ENCODE measurements at places on chromosomes 2 and 18.

DNA sequence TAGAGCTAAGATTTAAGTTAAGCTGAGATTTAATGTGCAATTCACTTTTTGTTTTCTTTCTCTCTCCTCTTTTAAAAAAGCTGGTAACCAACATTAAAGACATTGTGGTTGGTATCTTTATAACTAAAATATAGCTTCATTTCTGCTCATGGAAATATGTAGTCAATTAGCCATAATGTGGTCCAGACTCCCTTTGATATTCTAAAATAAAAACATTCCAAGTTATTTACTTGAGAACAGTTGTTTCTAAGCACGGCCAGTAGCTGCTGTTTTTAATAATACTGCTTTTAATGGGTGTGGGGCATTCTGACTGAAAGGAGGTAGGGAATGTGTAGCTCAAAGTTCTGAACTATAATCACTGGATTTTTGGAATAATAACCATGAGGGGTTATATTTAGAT lies 183.3 kb upstream of the FBXO11 start:
- no peak for DNase-seq

DNA sequence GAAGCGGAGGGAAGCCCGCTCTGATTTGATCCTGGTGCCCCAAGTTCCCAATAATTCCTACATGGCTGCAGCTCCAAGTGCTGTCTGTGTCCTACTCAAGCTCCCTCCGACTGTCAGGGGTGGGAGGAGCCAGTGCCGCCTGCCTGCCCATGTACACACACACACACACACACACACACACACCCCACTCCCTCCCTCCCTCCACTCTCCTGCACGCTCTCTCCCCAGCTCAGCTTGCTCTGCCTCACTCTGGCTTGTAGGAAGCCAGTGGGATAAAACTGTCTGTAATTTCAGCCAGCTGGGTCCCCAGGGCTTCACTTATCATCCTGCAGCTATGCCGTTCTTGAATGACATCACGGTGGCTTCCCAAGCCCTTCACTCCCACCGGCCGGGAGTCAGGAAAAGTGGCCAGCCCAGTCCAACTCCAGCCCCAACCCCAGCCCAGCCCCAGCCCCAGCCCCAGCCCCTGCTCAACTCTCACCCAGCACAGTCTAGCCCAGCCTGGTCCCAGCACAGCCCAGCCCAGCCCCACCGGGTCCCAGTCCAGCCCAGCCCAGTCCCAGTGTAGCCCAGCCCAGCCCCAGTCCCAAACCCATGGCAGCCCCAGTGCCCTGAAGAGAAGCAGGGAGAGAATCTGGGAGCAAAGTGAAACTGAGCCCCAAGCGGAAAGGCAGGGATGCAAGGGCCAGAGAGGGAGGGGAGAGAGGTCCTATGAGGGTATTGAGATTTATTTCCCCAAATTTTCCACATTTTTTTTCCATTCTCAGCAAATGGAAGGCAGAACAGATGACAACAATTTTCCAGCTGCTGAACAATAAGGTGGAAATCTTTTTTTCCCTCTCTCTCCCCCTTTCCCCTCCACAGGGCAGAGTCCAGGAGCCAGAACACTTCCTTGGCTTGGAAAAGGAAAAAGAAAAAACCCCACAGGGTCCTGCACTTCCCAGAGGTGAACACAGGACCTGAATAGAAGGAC lies 144.0 kb downstream of the TNS1 start:
- DNase-seq, result no peak

GRCh38 chr2:177078416-177078815 lies 134.2 kb upstream of the HNRNPA3 start:
- DNase-seq, result no peak

- DNase-seq, result no peak
These were observed 89.2 kb upstream of the CD226 start for GRCh38 chr18:70036771-70037347.

GRCh38 chr2:197571627-197572271 lies 55.9 kb downstream of the MOB4 start:
- DNase-seq, result no peak

DNA sequence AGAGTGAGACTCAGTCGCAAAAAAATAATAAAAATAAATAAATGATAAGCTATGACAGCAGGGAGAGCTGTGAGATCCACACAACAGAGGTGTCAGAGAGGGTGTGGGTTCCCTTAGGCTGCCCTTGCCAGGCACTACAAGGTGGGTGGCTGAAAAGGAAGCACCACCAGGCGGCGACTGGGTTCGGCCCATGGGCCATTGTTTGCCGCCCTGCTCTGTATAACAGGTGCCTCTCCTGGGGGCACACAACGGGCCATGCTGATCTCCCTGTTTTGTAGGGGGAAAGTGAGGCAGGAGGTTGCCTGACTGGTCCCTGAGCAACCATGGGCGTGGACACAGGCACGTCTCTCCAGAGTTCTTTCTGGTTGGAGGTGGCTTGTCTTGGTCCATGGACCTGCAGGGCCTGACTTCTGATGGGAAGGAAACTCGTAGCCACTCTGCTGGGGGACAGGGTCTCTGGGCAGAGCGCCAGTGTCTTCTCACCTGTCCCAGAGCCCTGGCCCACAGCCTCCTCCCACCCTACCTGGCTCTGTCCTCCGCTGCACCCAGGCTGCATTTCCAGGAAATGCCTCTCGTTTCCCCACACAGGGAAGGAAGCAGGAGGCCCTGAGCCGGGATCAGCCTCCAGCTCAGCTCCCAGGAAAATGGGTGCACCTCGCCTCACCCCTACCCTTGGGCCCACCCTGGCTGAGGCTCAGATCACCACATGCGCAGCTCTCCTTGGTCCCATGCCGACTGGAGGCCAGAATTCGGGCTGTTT lies 109.6 kb upstream of the ODC1 start:
- no peak for DNase-seq

- peak; percentile 39 for DNase-seq
These were observed 472 bp upstream of the PLEKHM3 start for GRCh38 chr2:208025814-208026184.

- no peak for DNase-seq
These were observed 159.5 kb downstream of the NYAP2 start for GRCh38 chr2:225559072-225559415.

- no peak for DNase-seq
These were observed 109.8 kb downstream of the NAT8 start for GRCh38 chr2:73532381-73532780.

DNA sequence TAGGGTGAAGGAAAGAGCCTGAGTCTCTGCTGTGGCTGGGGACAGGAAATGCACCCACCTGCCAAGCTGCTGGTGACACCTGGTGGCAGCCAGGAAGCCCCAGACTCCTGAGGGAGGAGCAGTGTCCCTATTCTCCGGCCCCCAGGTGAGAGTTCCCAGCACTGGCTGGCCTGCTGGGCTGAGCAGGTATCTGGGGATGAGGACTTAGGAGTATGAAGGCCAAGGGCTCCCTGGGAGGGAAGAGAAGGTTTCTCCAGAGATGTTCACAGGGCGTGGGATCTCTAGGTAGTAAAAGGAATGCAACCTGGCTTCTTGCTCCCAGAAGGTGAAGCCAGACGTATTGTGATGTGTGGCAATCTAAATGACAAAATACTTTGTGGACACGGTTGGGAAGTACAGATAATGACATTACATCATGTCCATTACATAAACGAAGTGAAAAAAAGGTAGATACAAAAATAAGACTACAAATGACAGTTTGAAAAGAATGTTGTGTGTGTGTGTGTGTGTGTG lies 75.8 kb upstream of the SLC1A4 start:
- no peak for DNase-seq

DNA sequence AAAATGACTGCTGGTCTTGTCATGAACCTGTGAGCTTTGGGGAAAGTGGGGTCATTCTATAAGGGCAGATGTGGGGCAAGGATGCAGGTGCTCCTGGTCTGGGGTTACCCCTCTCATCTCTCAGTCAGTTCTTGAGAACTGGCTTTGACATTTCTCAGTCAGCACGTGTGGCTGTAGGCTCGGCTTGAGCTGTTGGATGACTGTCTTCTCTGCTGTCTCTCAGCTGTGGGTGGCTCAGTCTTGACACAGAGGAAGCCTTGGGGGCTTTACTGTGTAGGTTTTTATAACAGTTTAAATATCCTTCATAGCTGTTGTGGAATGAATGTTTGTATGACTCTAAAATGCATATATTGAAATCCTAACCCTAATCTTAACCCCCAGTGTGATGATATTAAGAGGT lies 296.4 kb upstream of the CELF4 start:
- no peak for DNase-seq

GRCh38 chr2:37711308-37711731 lies 39.9 kb upstream of the CDC42EP3 start:
- no peak for DNase-seq

GRCh38 chr18:56217406-56217805 lies 421.0 kb downstream of the TXNL1 start:
- no peak for DNase-seq

- no peak for DNase-seq
These were observed 80.1 kb downstream of the PLA2R1 start for GRCh38 chr2:159982270-159982669.

- DNase-seq, result no peak
These were observed 7.6 kb upstream of the PRSS56 start for GRCh38 chr2:232512602-232513001.

GRCh38 chr2:199818026-199818425 lies 33.0 kb downstream of the FTCDNL1 start:
- no peak for DNase-seq

DNA sequence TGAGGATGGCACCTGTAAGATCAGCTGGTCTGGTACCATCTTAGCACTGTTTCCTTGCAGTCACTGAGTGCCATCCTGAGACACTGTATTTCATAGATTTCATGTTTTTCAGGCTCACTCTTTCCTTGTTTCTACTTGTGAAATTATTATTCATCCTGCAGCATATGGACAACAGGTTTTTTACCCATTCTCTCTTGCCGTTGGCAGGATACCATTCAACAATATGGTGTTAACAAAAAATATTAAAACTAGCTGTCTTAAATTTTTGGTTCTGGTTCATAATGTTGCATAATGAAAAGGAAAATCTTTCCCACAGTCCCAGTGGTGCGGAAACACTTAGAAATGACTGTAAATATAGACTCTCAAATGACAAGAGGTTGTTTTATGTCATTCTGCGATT lies 23.1 kb upstream of the ATG16L1 start:
- no peak for DNase-seq

DNA sequence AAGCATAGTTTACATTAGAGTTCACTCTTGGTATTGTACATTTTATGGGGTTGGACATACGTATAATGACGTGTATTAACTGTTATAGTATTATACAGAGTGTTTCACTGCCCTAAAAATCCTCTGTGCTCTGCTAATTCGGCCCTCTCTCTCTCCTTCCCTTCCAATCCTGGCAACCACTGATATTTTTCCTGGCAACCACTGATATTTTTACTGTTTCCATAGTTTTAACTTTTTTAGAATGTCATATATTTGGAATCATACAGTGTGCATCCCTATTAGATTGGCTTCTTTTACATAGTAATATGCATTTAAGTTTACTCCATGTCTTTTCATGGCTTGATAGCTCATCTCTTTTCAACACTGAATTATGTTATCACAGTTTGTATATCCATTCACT lies 526.7 kb downstream of the RIT2 start:
- no peak for DNase-seq

- DNase-seq, result no peak
These were observed 184.5 kb downstream of the INO80D start for GRCh38 chr2:205901491-205901890.

- DNase-seq, result peak; percentile 50
These were observed 98.9 kb upstream of the GLS start for GRCh38 chr2:190781604-190782198.

GRCh38 chr2:238087211-238087610 lies 12.9 kb upstream of the ESPNL start:
- no peak for DNase-seq

DNA sequence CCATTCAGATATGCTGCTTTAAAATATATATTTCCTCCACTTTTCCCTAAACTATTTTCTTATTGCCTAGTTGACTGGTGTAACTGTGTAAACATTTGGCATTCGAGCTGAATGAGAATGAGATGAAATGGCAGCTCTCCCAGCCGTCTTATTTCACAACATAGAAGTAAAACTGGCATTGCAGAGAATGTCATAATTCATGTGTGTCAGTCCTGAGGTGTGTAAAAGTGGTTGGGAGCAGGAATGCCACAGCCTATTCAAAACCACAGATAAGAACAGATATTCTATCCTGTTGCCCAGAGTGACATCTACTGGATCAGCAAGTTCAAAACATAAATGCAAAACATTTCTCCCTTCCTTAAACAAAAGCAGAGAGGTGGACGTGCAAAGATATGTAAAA lies 565.5 kb upstream of the CHAC2 start:
- DNase-seq, result no peak

DNA sequence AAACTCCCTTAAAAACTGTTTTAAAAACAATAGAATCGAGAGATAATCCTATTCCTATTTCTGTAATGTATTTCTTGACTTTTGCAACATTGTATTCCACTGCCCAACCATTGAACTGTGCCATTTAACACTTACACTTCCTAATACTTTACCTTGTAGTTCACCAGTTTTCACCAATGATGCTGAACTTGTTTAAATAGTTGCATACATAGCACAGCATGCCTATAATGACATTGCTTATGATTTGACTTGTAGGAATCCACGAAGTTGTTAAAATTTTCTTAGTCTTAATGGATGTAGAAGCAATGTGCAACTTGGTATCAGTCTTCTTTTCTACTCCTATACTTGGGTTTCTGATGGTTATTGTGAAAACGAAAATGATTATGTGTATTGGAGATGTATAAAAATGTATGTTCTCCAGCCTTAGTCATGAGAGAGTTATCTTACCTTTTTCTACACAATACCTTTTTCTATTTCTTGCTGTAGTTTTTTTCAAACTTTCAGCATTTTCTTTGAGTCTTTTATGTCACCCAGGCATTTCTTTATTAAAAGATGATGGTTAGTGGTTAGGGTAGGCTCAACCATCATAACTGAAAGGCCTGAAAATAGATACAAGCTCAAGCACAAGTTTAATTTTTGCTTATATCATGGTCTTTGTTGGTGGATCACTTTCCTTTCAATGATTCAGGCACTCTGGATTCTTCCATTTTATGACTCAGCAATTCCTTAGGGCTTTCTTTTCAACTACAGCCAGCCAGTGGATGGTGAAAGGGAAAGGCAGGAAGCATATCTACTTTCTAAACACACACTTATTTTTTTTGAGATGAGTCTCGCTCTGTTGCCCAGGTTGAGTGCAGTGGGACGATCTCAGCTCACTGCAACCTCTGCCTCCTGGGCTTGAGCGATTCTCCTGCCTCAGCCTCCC lies 9.4 kb downstream of the GPD2 start:
- DNase-seq, result no peak

GRCh38 chr2:58710795-58711279 lies 469.7 kb upstream of the FANCL start:
- no peak for DNase-seq
